Left lobe of liver (tissue), 2 donors: ENCODE measurements at places on chromosomes 1 and 21. TPM values are rescaled to one million over a fixed set of nuclear protein-coding genes. Genes with fewer than 3 reads are reported as not detected.

DNA sequence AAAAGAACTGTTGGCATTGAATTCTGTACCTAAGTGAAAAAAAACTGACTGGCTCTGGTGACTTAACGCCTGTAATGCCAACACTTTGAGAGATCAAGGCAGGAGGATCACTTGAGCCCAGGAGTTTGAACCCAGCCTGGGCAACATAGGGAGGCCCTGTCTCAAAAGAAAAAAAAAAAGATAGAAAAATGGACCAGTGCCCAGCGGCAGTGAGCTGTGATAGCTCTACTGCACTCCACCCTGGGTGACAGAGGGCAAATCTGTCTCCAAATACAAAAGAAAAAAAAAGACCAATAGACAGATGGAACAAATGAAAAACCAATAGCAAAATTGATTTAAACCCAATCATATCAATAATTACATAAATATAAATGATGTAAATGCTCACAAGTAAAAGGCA lies 674 bp upstream of the AKR7A3 start:
- no peak for DNase-seq

PATJ gene
- 33.4 TPM for total RNA-seq

FHAD1 gene
- total RNA-seq = not detected

FAM131C gene
- total RNA-seq = not detected
